ENCODE measurements at places on chromosomes 6 and 20. TPM values are rescaled to one million over a fixed set of nuclear protein-coding genes. Genes with fewer than 3 reads are reported as not detected.

- peak overlapping the region; percentile 41 for H3K27ac ChIP-seq
- H3K36me3 ChIP-seq = no peaks in the 10 kb centered on the region
- no peak for DNase-seq
- peak overlapping the region; percentile 75 for H3K4me3 ChIP-seq
Observed at GRCh38 chr20:56358070-56358469, 704 bp upstream of the FAM210B start.

DNA sequence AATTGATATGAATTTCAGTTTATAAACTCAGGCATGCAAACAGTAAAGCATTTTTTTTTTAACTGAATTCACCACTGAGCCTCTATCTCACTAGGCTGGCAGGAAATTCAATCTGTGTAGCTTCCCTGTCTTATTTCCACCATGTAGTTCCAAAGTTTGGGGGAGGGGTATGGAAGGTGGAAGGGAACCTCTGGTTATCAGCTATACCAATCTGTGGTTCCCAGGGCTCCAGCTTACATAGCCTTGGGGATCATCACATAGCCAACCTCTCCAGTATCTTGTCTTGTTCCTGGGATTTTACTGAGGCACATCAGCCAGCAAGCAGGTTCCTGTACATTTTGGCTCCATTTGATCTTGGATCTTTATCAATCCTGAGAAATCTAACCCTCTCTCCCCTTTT lies 15.6 kb downstream of the RAD21L1 start:
- DNase-seq = no peak
- no peaks in the 10 kb centered on the region for H3K4me1 ChIP-seq
- H3K27me3 ChIP-seq = peaks cover 29% of the 10 kb centered on the region
- no peak overlapping the region for H3K4me3 ChIP-seq
- no peak overlapping the region for H3K27ac ChIP-seq

- no peaks in the 10 kb centered on the region for H3K4me1 ChIP-seq
- peaks cover 38% of the 10 kb centered on the region for H3K27me3 ChIP-seq
- H3K27ac ChIP-seq = no peak overlapping the region
- H3K36me3 ChIP-seq = no peaks in the 10 kb centered on the region
- no peak for DNase-seq
Observed at GRCh38 chr20:39170896-39171463, 208.8 kb downstream of the DHX35 start.

DNA sequence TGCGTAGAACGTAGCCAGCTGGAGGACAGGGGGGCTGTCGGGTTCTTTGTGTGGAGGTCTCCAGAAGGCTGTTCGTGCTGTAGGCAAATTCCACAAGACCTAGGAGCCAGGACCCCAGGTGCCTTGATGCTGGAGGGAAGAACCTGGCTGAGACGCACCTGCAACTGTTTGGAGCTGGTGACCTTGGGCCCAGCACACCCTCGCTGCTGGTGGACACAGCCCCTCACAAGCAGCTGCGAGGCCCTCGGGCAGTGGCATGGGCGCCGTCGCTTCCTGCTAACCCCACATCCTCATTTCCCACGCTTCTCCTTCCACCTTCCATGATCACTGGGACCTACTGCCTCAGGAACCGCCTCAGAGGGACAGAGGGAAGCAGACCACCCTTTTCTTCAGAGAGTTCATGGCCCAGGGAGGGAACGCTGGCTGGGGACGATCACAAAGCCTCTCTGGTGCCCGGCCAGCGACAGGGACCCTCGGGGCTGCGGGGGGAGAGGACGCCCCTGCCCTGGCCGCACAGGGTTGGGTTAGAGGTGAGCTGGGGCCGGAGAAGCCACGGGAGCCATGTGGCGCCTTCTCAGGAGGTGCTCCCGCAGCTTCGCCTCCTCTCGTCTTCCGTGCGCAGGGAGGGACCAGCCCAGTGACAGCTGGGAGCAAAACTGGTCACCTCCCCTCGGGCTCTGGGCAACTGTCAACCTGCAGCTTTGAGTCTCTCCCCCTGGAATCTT lies 18.4 kb downstream of the DLL1 start:
- H3K4me3 ChIP-seq = no peak overlapping the region
- no peaks in the 10 kb centered on the region for H3K36me3 ChIP-seq
- H3K27ac ChIP-seq = no peak overlapping the region
- no peak for DNase-seq
- H3K4me1 ChIP-seq = peaks cover 14% of the 10 kb centered on the region
- peaks cover 6% of the 10 kb centered on the region for H3K27me3 ChIP-seq

- no peak overlapping the region for H3K4me3 ChIP-seq
- H3K27ac ChIP-seq = no peak overlapping the region
- H3K4me1 ChIP-seq = peaks cover 18% of the 10 kb centered on the region
- DNase-seq = no peak
Observed at GRCh38 chr6:9614778-9615177, 800.1 kb downstream of the TFAP2A start.

DNA sequence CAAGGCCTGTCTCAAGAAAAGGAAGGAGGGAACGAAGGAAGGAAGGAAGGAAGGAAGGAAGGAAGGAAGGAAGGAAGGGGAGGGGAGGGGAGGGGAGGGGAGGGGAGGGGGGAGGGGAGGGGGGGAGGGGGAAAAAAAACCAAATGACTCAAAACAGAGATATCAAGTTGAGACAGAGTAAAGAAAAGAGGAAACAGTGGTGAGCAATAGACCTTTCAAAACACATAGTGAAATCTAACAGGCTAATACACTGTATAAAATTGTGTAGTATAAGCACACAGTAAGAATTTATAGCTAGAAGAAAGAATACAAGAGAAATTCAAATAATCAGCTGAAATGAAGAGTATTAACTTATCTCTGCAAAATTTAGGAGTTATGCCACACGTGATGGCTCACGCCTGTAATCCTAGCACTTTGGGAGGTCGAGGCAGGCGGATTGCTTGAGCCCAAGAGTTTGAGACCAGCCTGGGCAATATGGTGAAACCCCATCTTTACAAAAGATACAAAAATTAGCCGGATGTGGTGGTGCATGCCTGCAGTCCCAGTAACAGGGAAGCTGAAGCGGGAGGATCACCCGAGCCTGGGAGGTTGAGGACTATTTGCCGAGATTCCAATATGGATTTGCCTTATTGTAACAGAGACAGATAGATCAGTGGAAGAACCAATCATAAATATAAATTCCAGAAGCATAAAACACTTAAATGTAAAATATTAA lies 123.2 kb downstream of the PRND start:
- no peak overlapping the region for H3K4me3 ChIP-seq
- no peaks in the 10 kb centered on the region for H3K4me1 ChIP-seq
- no peak overlapping the region for H3K27ac ChIP-seq

- H3K4me3 ChIP-seq = no peak overlapping the region
- H3K27me3 ChIP-seq = no peaks in the 10 kb centered on the region
- no peaks in the 10 kb centered on the region for H3K4me1 ChIP-seq
- no peak overlapping the region for H3K27ac ChIP-seq
- H3K36me3 ChIP-seq = peaks cover 7% of the 10 kb centered on the region
- no peak for DNase-seq
Observed at GRCh38 chr20:63690898-63691710, 5.3 kb upstream of the TNFRSF6B start.

DNA sequence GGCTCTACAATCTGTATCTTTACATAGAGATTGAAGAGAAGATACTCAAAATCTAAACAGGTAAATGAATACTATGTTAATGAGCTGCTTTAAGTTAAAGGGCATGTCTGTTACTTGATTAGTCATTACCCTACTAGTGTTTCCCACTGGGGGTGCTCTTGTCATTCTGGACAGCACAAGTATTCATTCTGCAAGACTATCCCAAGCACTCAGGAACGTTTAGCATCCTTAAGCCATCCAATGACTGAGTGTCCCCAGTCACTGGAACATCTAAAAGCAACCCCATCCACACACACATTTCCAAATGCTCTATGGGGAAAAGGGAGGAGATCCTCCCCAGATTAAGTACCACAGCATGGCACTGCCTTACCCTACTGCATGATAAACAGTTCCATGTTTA lies 25.7 kb downstream of the EZR start:
- no peaks in the 10 kb centered on the region for H3K27me3 ChIP-seq
- no peak overlapping the region for H3K4me3 ChIP-seq
- H3K36me3 ChIP-seq = peaks cover 8% of the 10 kb centered on the region
- no peak for DNase-seq
- H3K4me1 ChIP-seq = peaks cover 45% of the 10 kb centered on the region
- no peak overlapping the region for H3K27ac ChIP-seq

DNA sequence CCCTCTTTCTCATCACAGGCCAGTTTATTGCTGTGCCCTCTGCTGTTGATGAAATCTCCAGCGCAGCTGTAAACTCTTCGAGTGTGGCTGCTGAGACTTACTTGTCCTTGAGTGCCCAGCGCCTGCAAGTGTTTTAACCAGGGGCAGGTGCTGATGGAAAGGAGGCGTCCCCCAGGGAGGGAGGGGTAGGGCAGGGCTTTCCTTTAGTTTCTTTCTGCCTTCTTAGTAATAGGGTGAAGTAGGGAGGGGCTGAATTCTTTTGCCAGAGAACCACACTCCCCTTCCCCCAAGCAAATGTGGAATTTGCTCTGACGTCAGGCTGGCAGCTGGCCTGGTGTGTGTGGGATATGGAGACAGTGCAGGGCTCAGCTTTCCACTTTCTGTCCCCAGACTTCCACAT lies 61.2 kb downstream of the IGF2R start:
- H3K27me3 ChIP-seq = no peaks in the 10 kb centered on the region
- peak; percentile 68 for DNase-seq
- H3K4me1 ChIP-seq = peaks cover 25% of the 10 kb centered on the region
- peaks cover 34% of the 10 kb centered on the region for H3K36me3 ChIP-seq
- peak overlapping the region; percentile 40 for H3K4me3 ChIP-seq
- peak overlapping the region; percentile 98 for H3K27ac ChIP-seq

DNA sequence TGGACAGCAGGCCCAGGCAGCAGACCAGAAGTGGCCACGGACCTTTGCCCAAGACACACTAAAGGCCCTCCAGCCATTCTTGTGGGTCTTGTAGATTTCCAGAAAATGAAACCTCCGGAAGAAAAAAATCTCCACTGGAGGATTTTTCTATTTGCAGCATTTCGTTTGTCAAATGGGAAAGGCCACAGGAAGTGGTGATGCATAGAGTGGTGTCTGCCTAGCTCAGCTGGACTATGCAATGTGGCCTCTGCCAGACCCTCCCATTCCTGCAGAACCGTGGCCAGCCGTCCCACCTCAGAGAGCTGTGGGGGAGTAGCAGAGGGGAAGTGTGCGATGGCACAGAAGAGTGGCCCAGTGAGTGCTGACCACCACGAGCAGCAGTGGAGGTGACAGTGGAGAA lies 24.0 kb upstream of the INSM1 start:
- H3K4me1 ChIP-seq = no peaks in the 10 kb centered on the region
- H3K36me3 ChIP-seq = no peaks in the 10 kb centered on the region
- H3K27me3 ChIP-seq = peaks cover 46% of the 10 kb centered on the region
- DNase-seq = no peak

GRCh38 chr6:101391772-101392585 lies 1.5 kb upstream of the GRIK2 start:
- H3K27me3 ChIP-seq = peaks cover 92% of the 10 kb centered on the region
- H3K4me3 ChIP-seq = peak overlapping the region; percentile 75
- no peak overlapping the region for H3K27ac ChIP-seq
- H3K36me3 ChIP-seq = no peaks in the 10 kb centered on the region
- no peak for DNase-seq

DNA sequence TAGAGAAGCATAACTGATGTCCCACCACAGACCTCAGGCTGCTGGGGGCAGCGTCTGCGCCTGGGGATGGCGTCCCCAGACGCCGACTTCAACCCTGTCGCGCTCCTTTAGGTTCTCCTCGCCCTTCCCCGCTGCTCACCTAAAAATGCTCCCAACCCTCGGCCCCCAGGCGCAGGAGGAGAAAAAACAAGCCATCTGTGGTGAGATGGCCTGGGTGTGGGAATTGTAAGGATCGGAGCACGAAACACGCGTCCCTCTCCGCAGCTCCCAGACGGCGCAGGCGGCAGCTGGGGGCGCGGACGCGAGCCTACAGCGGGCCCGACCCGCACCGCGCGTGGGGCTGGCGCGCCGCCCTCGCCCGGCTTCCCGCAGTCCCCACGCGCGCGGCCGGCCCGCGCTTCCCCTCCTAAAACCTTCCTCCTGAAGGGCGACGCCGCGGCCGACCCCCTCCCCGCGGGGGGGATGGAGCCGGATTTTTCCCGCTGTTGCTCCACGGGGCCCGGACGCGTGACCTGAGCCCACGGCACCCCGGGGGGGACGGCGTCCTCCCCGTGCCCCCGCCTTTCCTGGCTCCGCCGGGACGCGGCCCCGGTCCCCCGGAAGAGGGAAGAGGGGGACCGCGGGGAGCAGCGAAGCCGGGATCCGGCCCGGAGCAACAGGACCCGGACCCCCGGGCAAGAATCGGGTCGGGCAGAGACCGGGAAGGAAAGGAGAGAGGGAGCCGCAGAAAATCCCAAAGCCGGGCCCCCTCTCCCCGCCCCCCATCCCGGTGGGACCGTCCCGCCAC lies 611 bp downstream of the EPB41L2 start:
- H3K4me3 ChIP-seq = peak overlapping the region; percentile 82
- DNase-seq = peak; percentile 41
- H3K27me3 ChIP-seq = peaks cover 14% of the 10 kb centered on the region
- H3K4me1 ChIP-seq = peaks cover 23% of the 10 kb centered on the region
- no peaks in the 10 kb centered on the region for H3K36me3 ChIP-seq

DNA sequence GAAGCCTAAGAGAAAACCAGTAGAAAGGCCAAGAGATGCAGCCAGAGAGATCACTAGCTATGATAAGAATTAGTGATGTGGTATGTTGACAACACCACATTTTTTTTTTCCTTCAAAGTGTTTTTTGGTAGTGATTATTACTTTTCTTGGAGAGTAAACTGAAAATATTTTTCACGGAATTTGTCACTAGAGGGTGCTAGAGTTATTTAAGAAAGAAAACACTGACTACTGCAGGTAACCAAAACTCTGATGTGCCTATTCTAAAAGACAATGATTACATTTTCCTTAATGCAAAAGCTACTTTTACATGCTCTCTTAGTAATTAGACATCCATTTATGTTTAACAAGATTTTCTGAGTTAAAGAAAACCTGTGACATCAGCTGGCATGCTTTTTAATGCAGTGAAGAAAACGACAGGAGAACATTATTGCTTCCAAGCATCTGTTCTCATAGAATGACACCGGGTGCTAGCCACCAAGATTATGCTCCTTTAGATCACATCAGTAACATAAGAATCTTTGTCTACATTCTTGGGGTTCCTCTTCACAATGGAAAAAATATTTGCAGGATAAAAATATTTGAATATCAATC lies 28.8 kb downstream of the RWDD2A start:
- peak overlapping the region; percentile 78 for H3K27ac ChIP-seq
- no peak for DNase-seq
- no peaks in the 10 kb centered on the region for H3K36me3 ChIP-seq

DNA sequence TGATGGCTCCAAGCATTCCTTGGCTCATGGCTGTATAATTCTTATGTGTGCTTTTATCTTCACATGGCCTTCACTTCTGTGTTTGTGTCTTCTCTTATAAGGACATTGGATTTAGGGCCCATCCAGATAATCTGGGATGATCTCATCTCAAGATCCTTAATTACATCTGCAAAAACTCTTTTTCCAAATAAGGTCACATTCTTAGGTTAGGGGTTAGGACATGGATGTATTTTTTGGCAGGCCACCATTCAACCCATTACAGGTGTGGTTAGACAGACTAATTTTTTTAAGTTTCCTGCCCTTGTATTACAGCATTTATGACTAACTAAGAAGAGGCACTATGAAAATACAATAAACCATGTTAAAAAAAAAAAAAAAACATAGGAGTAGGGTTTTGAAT lies 254.0 kb downstream of the TPBG start:
- H3K4me3 ChIP-seq = no peak overlapping the region
- no peak for DNase-seq
- no peaks in the 10 kb centered on the region for H3K27me3 ChIP-seq
- no peak overlapping the region for H3K27ac ChIP-seq
- H3K36me3 ChIP-seq = no peaks in the 10 kb centered on the region

Gene OXT
- not detected for total RNA-seq

Gene RIMS1
- total RNA-seq = 6.0 TPM

Gene ZC2HC1B
- total RNA-seq = 0.29 TPM

Gene ASIP
- total RNA-seq = not detected

Gene LST1
- not detected for total RNA-seq

Gene PGC
- not detected for total RNA-seq

Gene SSTR4
- total RNA-seq = not detected

Gene BANF2
- total RNA-seq = not detected
